ENCODE measurements at places on chromosomes 16 and 17. TPM values are rescaled to one million over a fixed set of nuclear protein-coding genes. Genes with fewer than 3 reads are reported as not detected.

DNA sequence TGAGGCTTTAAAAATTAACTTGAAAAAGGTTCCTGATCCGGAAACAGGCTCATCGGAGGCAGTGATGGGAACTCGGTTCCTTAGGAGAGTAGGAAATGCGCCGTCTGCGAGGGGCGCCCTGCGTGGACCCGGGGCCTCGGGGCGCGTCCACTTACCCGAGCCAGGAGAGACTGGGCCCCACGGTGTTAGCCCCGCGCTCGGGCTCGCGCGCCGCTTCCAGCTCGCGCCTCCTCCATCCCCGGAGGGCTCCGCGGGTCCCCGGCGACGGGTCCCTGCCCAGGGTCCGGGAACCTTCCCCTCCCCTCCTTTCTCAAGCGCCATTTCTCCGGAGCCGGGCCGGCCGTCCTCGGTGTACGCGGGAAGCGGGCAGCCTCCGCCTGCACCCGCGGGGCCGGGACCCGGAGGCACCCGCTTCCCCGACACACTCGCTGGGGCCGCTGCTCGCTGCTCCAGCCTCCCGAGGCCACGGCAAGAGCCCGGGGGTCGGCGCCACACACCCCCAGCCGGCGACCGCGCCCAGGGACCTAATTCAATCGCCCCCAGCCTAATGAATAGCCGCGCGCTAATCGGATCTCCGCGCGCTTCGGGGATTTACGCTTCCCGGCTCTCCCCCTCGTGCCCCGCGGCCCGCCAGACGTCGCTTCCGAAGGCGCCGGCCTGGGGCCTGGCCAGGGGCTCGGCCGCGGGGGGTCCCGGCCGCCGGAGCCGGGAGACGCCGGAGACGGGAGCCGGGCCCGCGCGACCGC is 2.2 kb upstream of the BAHCC1 start:
- peak; percentile 54 for DNase-seq

- DNase-seq: no peak
These were observed 1102.5 kb downstream of the CDH11 start for GRCh38 chr16:64019339-64019738.

Gene FADS6
- not detected for total RNA-seq

DNA sequence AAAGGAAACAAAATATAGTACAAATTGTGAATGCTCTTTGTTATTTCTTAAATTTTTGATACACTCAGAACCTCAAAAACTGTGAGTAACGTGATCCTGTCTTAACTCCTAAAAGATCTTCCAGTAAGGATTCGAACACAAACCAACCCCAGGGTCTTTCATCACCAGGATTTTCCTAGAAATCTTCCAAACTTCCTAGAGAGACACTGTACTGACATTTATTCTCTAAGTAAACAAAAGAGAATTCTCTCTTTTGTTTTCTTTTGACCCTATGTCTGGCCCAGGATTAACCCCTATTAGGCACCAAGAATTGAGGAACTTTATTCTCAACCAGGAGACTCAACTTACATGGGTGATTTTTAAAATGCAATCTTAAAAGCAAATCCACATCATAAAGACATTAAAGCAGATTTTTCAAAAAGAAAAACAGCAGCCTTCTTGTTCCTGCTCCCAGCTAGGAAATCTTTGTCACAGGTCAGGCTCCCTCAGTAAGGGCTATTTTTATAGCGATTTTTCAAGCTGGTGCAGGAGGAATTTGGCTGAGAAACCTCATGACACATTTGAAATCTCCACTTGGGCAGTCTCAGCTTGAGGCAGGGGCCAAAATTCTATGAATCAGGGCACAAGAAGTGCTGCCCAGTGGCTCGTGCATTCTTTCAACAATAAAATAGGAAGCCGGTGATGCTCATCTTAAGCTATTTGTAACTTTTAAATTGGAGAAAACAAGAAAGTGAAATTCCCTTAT is 6.2 kb upstream of the SMG1 start:
- no peak for DNase-seq

DNA sequence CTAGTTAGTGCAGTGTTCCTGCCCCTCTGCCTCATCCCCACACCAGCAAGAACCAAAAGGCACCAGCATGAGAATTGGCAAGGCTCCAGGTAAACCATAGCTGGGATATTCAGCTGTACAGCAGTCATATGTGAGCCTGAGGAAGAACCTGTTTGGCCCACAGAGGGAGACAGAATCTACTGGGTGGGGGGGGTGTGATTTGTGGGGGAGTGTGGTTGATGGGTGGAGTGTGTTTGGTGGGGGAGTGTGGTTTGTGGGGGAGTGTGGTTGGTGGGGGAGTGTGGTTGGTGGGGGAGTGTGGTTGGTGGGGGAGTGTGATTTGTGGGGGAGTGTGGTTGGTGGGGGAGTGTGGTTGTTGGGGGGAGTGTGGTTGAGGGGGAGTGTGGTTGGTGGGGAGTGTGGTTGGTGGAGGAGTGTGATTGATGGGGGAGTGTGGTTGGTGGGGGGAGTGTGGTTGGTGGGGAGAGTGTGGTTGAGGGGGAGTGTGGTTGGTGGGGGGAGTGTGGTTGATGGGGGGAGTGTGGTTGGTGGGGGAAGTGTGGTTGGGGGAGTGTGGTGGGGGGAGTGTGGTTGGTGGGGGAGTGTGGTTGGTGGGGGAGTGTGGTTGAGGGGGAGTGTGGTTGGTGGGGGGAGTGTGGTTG is 19.5 kb downstream of the MINK1 start:
- no peak for DNase-seq

- no peak for DNase-seq
These were observed 26.3 kb downstream of the ERN1 start for GRCh38 chr17:64103391-64104364.

- DNase-seq: no peak
These were observed 147.0 kb upstream of the TNRC6C start for GRCh38 chr17:77811521-77811920.

- peak; percentile 78 for DNase-seq
These were observed 18.1 kb upstream of the TMEM98 start for GRCh38 chr17:32909787-32910369.

DNA sequence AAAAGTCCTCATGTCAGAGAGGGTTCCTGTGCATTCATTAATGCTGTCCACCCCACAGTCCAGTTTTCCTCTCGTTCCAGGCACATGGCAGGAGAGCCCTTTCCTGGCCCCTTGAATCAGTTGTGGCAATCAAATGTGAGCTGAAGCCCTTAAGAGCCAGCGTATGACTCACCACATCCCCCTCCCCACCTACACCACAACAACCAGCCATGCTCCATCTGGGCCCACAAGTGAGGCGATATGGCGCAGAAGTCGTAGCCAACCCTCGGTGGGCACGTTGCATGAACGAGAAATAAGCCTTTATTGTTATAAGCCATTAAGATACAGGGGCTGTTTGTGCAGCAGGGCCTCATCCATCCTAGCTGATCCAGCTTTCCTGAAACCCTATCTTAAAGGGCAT is 28.2 kb downstream of the GRIN2A start:
- DNase-seq: no peak

Gene SP2
- total RNA-seq: 13.2 TPM

DNA sequence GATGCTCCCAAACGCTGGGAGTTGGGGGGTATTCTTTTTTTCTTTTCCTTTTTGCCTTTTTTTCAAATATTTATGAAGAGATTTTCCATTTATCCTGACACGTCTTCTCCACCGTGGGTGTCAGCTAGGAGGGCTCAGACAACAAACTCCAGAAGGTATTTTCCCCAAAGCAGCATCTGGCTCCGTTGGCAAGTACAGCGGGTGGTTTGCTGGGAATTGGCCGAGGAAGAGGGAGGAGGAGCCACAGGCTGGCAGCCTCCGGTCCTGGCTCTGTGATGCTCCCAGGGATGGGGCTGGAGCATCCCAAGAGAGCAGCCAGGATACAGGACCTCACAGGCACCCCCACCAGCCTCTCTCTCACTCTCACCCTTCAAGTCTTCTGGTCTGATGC is 10.9 kb upstream of the CACNG4 start:
- DNase-seq: no peak

Gene HEATR9
- total RNA-seq: not detected

DNA sequence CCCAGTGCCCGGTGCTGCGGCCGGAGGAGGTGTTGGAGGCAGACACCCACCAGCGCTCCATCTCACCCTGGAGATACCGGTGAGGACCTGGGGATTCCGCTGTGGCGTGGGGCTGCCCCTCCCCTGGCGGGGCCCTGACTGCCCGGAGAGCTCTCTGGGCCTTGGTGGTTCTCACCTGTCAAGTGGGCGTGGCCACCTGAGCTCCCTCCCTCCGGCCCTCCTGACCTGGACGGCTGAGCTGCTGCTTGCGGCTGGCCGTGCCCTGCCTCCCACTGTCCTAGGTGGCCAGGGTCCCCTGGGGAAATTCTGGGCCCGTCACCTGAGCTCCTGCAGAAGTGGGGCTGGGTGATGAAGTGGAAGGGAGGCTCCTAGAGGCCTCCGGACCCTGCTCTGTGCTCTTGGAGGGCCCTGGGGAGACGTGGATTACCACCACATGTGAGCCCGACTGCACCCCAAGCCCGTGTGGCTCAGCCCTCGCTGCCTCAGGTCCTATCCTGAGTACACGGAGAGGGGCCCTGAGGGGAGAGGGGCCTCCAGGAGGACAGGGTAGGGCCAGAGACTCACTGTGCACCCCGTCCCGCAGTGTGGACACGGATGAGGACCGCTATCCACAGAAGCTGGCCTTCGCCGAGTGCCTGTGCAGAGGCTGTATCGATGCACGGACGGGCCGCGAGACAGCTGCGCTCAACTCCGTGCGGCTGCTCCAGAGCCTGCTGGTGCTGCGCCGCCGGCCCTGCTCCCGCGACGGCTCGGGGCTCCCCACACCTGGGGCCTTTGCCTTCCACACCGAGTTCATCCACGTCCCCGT is 1.1 kb downstream of the IL17C start:
- DNase-seq: no peak

GRCh38 chr17:78544881-78545755 is 32.1 kb downstream of the DNAH17 start:
- DNase-seq: no peak

Gene EPX
- total RNA-seq: not detected

Gene WFDC1
- 1.2 TPM for total RNA-seq

DNA sequence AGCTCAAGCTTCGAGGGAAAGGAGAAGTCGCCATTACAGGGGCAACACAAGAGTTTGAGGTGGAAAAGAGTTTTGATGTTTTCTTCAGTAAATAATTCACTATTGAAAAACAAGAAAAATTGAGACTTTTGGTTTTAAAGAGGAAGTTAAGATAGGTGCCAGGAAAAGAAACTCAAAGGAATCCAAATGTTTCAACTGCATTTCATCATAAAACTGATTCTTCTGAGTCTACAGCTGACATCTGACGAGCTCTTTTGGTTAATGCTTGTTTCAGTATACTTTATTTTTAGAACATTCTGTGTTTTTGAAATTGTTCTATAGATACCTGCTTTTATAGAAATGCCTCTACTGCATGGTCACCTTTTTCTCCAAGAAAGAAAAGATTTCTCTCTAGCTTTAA is 54.0 kb downstream of the ERN1 start:
- DNase-seq: no peak

Gene MARVELD3
- not detected for total RNA-seq

Gene MOSMO
- 10.5 TPM for total RNA-seq

- DNase-seq: peak; percentile 76
These were observed at the start of gene MPP3 for GRCh38 chr17:43832976-43833829. Gene MPP3, minus strand, starts transcription at chr17:43833146. Its CDS starts 1,240 bp downstream, at chr17:43831906.

Gene IL17C
- total RNA-seq: not detected

- DNase-seq: peak; percentile 31
These were observed 661 bp downstream of the GIT1 start for GRCh38 chr17:29588562-29589411.

Gene MMP28
- 1.7 TPM for total RNA-seq

DNA sequence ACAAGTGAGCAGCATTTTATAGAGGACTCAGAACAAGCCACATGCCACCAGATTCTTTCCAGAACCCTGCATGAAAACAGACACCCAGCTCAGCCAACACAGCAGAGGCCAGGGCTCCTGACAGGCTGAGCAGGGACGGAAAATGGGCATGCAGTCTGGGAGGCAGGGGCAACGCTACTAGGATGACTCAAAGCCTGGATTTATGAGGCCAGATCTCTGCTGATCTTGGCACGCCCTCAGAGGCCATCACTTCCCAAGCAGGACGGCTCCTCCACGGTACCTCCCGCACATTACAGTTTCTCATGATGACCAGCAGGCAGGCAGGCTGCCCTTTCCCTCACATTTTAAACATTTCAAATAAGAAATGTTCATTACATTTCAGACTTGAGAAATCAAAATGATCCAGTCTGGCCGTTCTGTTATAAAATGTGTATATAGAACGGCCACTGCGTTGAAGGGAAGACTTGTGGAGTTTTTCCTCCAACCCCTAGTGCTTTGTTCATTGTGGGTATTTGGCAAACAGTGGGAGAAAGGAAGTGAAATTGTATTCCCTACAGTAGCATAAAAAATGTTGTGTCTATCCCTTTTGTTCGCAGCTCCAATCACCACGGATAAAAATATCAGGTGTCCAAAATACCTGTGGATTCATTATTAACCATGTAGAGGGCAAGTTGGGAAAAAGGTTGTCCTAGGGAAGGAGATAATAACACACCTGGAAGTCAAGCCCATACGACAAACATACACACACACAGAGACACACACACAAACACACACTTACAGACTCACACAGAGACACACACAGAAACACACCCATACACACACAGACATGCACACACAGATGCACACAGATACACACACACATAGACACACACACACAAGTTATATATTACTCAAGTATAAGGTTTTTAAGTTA is 64.8 kb upstream of the ADAMTS18 start:
- DNase-seq: peak; percentile 17

Gene PMP22
- total RNA-seq: 241 TPM

Gene WFIKKN2
- 0.74 TPM for total RNA-seq

DNA sequence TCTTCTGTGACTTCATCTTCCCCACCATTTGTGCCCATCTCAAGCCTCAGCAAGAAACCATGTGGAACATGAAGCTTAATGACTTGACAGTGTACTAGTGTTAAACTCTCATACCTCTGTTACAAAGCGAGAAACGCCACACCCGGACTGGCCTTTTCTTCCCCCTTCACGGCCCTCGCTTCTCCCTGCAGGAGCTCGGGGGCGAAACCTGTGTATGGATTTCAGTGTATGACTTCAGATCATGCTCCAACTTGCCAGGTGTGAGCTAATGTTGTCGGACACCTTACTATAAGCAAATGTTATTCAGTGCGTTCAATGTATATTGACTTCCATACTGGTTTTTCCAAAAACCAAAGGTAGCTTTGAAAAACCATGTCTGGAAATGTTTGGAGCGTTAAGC is 20.1 kb upstream of the SLC5A11 start:
- no peak for DNase-seq

DNA sequence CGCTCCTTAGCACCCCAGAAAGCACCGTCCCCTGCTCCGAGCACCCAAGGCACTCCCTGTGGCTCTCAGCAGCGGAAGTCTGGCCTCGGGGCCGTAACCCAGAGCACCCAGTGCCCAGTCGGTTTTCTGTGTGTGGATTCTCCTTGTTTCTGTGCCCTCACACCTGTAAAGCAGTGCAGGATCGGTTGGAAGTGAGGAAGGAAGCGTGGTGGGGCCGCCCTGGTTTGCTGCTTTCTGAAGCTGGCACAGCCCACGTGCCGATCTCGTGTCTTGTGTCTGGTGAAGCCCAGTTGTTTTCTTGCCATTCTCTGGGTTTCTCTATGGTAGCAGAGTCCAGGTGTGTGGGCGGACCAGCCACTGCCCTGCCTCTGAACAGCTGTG is 3.7 kb downstream of the ACSF3 start:
- DNase-seq: no peak

Data from heart right ventricle (tissue), 16 donors.